Activated CD4-positive, alpha-beta T cell treated with anti-CD3 and anti-CD28 coated beads, Interleukin-2, amount 10 ng/mL, durations not matched to agents 7 days and 5 days (primary cell): ENCODE measurements at places on chromosomes 7 and 10. TPM values are rescaled to one million over a fixed set of nuclear protein-coding genes. Genes with fewer than 3 reads are reported as not detected.

The ADGRA1 gene
- total RNA-seq = not detected

The CPVL gene
- total RNA-seq = not detected

The IRF5 gene
- total RNA-seq = 6.7 TPM

The IFIT2 gene
- total RNA-seq = 9.9 TPM

The GPR26 gene
- not detected for total RNA-seq

The PRF1 gene
- total RNA-seq = 99.9 TPM

The GFRA1 gene
- not detected for total RNA-seq

The CD36 gene
- total RNA-seq = not detected

The AZGP1 gene
- not detected for total RNA-seq

The SLC39A12 gene
- not detected for total RNA-seq

The KEL gene
- total RNA-seq = 0.15 TPM

The MMRN2 gene
- not detected for total RNA-seq

The FEZF1 gene
- total RNA-seq = not detected

The OR13A1 gene
- 0.10 TPM for total RNA-seq

The TMEM236 gene
- 0.04 TPM for total RNA-seq

The ZCWPW1 gene
- total RNA-seq = 2.4 TPM

The SLC13A1 gene
- not detected for total RNA-seq

The PKD2L1 gene
- not detected for total RNA-seq

The NPSR1 gene
- not detected for total RNA-seq

The CLCN1 gene
- not detected for total RNA-seq

The KLHDC10 gene
- 16.7 TPM for total RNA-seq

The CNPY1 gene
- total RNA-seq = not detected

The SFTPA2 gene
- not detected for total RNA-seq

The CTTNBP2 gene
- not detected for total RNA-seq

The LRGUK gene
- 0.25 TPM for total RNA-seq

The PNLIP gene
- total RNA-seq = not detected

The TBX20 gene
- total RNA-seq = 0.27 TPM

The HELLS gene
- total RNA-seq = 99.7 TPM

The NXPH1 gene
- total RNA-seq = not detected

The EPDR1 gene
- 0.87 TPM for total RNA-seq

The GIMAP6 gene
- total RNA-seq = 109 TPM

The ADCK2 gene
- 25.8 TPM for total RNA-seq

The PRLHR gene
- not detected for total RNA-seq

The WAPL gene
- 50.3 TPM for total RNA-seq

The VKORC1L1 gene
- 15.7 TPM for total RNA-seq

The CHRM2 gene
- not detected for total RNA-seq

The IFIT1B gene
- not detected for total RNA-seq

The ZNF212 gene
- 11.1 TPM for total RNA-seq

The TYW1B gene
- total RNA-seq = 4.5 TPM

The TMEM225B gene
- total RNA-seq = 1.2 TPM

The PIP gene
- total RNA-seq = not detected

The SPDYE1 gene
- total RNA-seq = not detected

The SEMA3E gene
- not detected for total RNA-seq

The VWA2 gene
- total RNA-seq = not detected

The THSD7A gene
- total RNA-seq = not detected

The OR6B1 gene
- not detected for total RNA-seq

The SP4 gene
- total RNA-seq = 38.8 TPM

The CDNF gene
- total RNA-seq = 0.67 TPM

The ZNF282 gene
- 29.4 TPM for total RNA-seq

The KCNH2 gene
- total RNA-seq = 0.27 TPM

The NEURL1 gene
- total RNA-seq = 1.6 TPM

The PILRB gene
- total RNA-seq = 56.2 TPM

The TCAF2 gene
- 22.2 TPM for total RNA-seq

The CDC14C gene
- not detected for total RNA-seq

The FOXI2 gene
- not detected for total RNA-seq

The SLC26A4 gene
- total RNA-seq = 2.0 TPM

The PTPRE gene
- total RNA-seq = 24.1 TPM
